ENCODE measurements at places on chromosomes 7 and 10. TPM values are rescaled to one million over a fixed set of nuclear protein-coding genes. Genes with fewer than 3 reads are reported as not detected.
A peak's percentile ranks its signal among the peaks of the same experiment; 100 is the strongest.

The PNLIPRP3 gene
- total RNA-seq: 0.14 TPM

GRCh38 chr10:105056413-105056812 is 415.3 kb downstream of the SORCS3 start:
- no peak for DNase-seq

DNA sequence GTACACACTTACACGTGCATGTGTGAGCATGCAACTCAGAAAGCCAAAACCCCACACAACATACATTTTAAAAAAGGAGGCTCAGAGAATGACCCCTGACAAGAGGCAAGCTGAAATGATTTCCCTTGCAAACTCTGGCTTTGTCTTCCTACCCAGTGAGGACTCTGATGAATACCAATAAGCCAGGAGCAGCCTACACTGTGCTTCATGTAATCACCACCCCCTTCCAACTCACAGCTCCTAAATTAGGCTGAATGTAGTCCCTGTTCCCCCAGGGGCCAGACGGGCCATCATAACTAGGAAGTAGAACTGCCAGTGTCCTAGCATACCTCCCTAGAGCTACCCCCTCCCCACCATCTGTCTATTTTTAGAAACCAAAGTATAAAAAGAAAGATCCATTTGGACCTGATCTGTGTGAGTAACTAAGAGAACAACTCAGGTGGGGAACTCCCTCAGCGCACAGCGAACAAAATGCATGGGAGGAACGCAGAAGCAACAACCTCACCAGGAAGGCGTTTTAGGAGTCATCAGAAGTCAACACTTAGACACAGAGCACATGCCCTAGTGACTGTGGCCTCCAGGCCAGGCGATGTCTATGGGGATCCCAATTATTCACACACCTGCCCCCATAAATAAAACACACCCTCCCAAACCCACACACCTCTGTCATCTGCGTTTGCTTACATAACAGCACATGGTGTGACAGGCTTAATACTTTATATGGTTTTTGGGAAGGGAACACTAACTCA is 1.9 kb downstream of the DGKI start:
- DNase-seq: no peak

DNA sequence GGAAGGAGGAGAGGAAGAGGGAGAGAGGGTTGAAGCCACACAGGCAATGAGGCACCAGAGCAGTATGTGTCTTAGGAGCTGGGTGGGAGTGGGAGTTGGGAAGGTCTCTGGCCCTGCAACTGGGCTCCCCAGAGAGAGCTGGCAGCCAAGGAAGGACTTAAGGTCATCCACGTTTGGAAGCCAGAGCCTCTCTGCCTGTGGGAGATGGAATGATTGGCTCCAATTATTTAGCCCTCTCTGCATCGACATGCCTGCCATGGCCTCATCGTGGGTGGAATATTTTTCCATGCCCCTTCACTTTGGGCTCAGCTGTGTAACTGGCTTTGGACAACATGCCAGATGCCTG is 478.5 kb downstream of the RPS24 start:
- no peak for DNase-seq

DNA sequence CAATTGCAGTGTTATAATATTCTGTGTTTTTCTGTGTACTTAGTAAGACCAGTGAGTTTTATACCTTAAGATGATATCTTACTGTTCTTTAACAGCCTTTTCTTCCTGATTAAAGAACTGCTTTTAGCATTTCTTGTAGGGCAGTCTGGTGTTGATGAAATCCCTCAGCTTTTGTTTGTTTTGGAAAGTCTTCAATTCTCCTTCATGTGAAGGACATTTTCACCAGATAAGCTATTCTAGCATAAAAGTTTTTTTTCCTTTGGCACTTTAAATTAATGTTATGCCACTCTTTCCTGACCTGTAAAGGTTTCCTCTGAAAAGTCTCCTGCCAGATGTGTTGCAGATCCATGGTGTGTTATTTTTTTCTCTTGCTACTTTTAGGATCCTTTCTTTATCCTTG is 1059.8 kb downstream of the LRMDA start:
- no peak for DNase-seq

The CTAGE15 gene
- 2.2 TPM for total RNA-seq

DNA sequence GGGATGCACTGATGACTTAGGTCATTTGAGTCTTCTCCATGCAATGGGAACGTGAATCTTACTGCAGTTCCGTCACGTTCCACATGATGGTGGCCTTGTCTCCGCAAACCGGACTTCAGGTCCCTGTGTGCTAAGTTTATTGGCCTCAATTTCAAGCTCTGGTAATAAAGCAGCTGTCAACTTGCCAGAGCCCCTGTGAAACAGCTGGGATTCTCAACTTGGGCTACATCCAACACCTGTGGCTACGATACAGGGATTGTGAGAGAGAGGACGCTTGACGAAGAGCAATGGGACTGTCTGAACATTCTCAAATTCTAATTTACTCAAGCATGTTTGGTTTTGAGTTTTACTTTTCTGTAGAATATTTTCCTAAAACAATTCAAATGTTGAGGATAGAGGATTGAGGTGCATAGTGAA is 174.2 kb downstream of the PTN start:
- peak; percentile 33 for DNase-seq

The LBX1 gene
- total RNA-seq: not detected

- no peak for DNase-seq
Measured at GRCh38 chr10:105356626-105357025, 715.5 kb downstream of the SORCS3 start.

DNA sequence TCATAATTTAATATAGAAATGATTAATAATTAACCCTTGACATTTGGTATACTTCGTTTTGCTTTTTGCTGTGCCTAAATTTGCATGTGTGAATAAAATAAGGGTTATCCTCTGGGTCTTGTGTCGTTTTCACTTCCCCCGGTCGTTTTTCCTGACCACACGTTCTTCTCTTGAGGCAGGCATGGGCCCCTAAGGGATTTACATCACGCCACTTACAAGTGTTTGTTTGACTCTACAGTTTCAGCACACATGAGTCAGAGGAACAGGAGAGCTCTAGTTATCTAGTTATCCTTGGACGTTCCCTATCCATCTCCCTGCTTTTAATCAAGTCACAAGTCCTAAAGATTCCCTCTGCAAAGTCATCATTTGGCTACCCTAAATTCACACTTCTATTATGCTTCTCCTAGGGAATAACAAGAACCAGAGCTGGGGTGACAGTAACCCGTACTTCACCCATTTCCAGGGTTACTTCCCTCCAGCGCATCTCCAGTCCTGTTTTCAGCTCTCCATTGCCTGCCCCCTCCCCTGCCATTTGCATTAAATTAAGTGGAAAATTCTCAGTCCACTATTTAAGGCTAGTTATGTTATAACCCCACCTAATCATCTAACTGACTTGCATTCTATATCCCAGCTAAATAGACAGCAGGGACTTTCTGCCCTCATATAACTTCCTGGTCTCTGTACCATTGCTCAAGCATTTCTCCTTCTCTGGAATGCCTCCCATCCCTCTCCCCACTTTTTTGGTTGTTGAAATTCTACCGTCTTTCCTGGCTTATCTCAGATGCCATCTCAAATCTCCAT is 206.9 kb downstream of the PTEN start:
- DNase-seq: no peak

- no peak for DNase-seq
Measured at GRCh38 chr10:13961097-13961496, 369.6 kb downstream of the FRMD4A start.

DNA sequence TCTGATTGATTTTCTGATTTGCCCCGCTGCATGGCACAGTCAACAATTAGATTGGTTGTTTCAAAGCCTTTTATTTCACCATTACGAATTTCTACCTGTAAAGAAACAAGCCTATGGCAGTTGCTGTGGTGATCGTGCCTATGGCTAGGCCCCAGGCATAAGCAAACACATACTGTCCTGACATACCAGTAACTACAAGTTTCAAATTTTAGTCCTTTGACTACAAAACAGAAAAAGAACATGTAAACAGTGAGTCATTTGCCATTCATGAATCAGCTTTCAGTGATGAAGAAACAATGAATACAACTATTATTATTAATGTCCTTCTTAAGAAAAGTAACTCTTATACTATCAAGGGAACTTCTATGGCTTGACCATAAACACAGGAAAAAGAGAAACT is 168.0 kb upstream of the LRRN3 start:
- DNase-seq: no peak

GRCh38 chr7:158812684-158813083 is 16.6 kb downstream of the ESYT2 start:
- no peak for DNase-seq

- no peak for DNase-seq
Measured at GRCh38 chr10:15486404-15486803, 115.3 kb upstream of the FAM171A1 start.

GRCh38 chr7:54946764-54947163 is 72.1 kb upstream of the EGFR start:
- DNase-seq: no peak

GRCh38 chr7:153404781-153405279 is 645.3 kb downstream of the ACTR3B start:
- no peak for DNase-seq

DNA sequence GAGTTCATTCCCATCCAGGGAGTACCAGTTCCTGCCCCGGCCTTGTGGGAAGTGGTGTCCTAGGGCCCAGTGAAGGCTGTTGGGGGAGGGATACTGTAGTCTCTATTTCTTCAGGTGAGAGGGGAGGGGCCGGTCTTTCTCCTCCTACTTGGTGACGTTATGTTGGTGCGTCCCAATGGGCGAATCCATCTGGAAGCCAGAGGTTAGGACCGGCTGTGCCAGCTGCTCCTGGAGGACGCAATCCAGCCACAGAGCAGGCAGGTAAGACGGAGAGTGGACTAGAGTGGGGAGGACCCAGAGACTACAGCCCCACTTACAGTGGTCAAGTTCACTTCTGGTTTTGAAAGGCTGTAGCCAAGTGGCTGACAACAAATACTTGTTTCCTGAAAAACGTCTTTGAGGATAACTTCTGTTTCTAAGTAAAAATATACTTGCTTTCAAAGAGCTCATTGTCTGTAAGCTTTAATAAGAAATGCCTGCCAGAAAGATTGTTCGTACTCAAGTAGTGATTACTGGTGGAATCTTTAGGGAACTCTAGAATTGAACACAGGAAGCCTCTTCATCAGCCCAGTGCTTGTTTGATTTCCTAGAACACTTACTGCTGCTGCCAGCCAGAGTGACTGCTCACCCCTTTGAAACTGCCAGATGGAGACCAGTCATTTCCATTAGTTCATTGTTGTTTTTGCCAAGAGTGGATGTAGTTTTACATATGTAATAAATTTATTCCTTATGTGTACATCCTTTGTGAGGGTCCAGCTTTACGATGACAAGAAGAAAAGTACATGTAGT is 25.4 kb downstream of the RBM33 start:
- DNase-seq: no peak

DNA sequence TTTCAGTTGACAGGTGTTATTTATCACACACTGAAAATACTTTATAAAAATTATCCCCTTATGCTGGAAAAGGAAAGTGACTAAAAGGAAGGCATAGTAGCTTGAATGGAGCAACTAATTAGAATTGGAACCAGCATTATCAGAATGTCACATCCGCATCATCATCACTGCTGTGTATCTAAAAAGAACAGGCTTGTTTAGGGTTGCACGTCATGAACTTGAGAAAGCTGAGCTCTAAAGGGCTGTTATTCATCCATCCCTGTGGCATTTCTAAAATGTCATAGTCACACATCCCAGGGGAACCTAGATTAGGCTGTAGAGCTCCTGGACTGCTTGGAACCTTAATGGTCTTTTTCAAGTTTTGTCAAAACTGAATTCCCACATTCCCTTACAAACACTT is 54.4 kb downstream of the KLHDC10 start:
- DNase-seq: no peak

DNA sequence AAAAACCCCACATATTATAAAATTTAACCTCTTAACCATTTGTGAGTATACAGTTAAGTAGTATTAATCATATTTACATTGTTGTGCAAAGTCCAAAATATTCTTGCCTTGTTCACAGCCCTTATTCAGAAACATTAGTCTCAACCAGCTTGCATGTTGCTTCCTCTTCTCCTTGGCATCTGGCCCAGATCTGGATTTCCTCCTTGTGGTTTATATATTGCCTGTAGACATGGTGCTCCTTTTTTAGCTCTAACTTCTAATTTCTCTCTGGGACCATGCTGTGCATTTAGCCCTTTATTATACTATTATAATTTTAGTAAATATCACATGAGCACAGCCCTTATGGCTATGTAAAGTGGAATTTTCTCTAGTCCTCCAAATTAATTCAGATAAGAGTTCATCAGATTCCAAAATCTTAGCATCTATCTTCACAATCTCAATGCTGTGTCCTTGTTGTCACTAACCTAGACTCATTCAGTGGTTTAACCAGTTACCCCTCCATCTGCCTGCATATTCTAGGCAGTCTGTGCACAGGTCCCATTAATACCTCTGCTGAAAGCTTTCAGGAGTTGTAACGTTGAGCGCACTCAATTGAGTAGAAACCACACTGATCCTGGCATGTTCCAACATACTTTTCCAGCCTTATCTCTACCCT is 7.9 kb downstream of the CPED1 start:
- DNase-seq: peak; percentile 83

DNA sequence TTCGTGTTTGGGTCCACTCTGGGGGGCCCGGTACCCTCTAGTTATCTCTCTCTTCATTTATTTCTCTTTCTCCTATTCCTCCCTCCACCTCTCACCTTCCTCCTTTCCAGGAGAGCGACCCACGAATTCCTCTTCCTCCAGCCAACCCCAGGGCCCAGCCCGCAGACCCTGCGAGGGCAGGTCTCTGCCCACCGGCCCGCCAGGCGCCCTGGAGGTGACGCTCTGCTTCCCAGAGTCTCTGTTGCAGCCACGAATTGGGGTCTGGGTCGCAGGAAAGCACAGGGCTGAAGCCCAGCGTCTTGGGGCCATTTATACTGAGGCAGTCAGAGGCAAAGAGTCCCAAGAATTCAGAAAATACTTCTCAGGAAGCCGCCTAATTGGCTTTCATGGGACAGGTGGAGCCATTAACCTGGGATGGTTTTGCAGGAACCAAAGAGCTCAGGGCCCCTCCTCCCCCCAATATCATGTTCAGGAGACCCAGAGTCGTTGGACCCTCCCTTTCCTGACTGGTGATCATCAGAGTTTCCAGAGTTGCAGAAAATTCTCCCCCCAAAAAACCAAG is 2.7 kb upstream of the EN2 start:
- DNase-seq: no peak

DNA sequence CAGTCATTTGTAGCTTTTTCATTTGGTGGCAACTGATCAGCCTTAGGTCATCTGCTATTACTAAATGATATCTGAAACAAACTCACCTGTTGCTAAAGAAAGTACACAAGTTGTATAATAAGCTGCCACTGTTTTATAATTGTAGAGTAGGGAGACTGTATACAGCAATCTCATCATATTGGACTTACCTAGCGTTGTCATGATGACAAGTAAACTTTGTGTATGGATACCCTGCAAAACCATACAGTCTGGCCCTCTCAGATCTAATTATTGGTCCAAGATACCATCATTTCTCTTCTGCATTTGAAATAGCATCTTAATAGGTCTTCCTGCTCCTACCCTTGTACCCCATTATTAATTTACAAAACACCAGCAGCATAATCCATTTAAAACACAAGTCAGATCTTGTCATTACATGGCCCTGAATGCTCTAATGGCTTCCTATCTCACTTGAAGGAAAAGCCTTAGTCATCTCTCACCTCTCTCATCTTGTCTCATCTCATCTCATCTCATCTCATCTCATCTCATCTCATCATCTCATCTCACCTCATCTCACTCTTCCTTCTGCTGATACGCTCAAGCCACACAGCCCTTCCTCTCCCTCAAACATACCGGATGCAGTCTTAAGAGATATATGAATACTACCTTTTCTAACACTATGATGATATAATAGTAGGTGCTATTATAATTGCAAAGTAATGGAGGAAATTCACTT is 540.6 kb downstream of the MDFIC start:
- DNase-seq: no peak

The NKX1-2 gene
- total RNA-seq: not detected

The GATA3 gene
- total RNA-seq: 0.27 TPM

Data from left colon (tissue), 2 donors.